ENCODE measurements at places on chromosomes 6 and 20.

DNA sequence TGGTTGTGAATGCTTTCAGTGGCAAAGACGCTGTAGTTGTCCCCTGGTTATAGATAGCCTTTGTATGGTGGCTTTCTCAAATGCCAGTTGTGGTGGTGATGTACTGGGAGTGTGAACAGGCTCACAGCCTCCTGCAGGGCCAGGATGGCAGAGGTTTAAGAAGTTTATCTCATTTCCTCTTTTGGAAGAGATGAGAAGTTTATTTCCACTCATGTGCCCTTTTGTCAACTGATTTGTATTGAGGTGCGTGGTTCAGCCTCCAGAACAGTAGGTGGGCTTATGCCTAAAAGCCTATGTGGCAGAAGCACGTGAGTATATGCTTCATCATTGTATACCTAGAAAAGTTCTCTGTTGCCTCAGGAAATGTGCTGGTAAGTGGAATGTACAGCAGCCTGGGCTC lies 13.7 kb upstream of the ZFP57 start:
- DNase-seq = no peak

DNA sequence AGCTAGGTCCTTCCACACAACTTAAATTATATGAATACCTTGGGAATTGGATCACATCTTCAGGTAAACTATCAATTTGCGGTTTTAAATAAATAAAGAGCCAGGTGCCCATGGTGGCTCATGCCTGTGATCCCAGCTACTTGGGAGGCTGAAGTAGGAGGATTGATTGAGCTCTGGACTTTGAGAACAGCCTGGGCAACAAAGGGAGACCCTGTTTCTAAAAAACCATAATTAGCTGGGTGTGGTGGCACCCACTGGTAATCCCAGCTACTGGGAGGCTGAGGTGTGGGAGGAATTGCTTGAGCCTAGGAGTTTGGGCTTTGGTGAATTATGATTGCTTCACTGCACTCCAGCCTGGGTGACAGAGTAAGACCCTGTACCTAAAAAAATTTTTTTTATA lies 3.4 kb downstream of the GMNN start:
- DNase-seq = no peak

DNA sequence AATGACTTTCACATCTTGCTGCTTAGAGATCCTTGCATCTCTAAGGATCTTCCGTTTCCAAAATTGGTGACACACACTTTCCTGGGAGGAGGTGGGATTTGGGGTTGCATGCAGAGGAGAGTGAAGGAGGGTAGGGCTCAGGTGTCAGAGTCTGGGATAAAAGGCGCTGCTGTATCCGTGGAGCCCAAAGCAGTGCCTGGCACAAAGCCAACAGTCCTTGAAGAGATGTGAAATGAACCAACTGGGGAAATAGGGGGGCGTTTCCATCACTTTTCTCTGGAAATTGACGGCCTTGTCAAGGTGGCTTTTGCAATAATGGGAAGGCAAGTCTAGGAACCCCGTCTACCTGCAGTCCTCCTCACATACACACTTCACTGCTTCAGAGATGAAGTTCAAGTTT lies 59.5 kb upstream of the NELFCD start:
- no peak for DNase-seq

- no peak for DNase-seq
Observed at GRCh38 chr6:128686084-128686483, 165.7 kb upstream of the PTPRK start.

All from esophagus squamous epithelium (tissue), 5 donors.